ENCODE measurements at places on chromosomes 16 and 17.

- DNase-seq: no peak
Observed at GRCh38 chr17:60864708-60865005, 187.0 kb downstream of the BCAS3 start.

GRCh38 chr17:50198026-50198669, 3.3 kb downstream of the COL1A1 start:
- no peak for DNase-seq

DNA sequence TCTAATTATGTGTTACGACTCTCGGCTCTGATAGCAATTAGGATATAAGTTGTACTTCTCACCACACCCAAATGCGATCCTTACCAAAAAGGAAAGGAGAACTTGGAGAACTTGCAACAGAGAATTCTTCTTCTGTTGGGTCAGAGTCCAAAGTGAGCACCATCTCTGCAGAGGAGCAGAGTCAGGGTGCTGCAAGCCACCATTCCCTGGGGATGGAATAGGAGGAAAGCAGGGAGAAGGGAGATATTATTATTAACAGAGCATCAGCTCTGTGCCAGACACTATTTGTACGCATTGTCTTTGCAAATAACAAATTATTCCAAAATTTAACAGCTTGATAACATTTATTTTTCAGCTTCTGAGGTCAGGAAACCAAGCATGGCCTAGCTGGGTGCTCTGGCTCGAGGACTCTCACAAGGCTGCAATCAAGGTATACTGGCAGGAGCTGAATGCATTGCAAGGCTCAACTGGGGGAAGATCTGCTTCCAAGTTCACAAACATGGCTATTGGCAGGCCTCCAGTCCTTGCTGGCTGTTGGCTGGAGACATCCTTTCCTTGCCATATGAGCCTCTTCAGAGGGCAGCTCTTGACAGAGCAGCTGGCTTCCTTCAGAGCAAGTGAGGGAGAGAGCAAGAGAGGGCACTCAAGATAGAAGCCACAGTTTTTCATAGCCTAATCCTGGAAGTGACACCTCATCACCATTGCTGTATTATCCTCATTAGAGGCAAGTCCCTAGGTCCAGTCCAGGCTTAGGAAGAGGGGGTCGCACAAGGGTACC, 296.2 kb upstream of the CDH5 start:
- DNase-seq: peak; percentile 71

DNA sequence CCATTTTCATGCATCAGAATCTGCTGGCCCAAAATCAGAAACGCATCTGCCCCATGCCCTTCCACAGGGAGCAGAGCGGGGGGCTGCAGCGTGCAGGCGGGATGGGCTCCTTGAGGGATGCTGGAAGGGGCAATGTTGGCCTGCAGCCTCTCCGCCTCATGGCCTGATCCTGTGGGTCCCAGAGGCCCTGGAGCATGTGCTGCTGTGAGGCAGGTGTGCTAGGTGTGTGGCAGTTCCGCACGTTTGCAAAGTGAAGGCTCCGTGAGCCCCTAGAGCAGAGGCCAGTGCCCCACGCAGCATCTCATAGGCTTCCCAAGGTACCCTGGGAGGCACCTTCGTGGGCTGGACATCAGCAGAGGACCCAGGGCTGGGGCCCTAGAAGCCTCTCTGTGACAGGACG, 36.4 kb upstream of the CDH15 start:
- no peak for DNase-seq

DNA sequence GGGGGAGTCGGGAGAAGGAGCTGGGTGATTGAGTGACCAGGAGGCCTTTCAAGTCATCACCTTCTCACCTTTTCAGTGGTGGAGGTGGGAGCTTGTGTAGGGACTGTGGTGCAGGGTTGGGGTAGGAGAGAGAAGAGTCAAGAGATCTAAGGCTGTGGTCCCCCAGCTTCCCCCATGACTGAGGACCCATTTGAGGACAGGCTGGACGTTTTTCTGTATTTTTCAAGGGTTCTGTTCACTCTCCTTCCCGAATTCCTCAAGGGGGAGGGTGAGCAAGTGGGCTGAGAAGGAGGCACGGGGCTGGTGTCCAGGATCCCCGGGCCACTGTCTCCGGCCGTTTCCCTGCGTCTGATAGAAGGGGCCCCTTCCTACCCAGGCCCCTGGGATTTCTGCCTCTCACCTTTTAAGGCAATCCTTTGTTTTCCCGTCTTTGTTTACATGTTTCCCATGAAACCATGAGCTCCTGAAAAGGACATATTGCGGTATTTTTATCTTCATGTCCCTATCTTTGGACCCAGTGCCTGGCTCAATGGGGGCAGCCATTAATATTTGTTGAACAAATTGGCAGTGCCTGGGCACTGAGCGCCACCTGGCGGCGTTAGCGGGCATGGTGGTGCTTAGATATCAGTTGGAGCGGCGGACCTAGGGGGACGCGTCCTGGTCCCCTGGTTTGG, 9.2 kb upstream of the CD300A start:
- peak; percentile 80 for DNase-seq

- DNase-seq: no peak
Observed at GRCh38 chr16:67865318-67865717, 7.5 kb upstream of the EDC4 start.

- DNase-seq: no peak
Observed at GRCh38 chr16:6633456-6633855, 699.2 kb upstream of the RBFOX1 start.
